Muscle of back (tissue), 13 donors: ENCODE measurements at places on chromosomes 5 and 9.

DNA sequence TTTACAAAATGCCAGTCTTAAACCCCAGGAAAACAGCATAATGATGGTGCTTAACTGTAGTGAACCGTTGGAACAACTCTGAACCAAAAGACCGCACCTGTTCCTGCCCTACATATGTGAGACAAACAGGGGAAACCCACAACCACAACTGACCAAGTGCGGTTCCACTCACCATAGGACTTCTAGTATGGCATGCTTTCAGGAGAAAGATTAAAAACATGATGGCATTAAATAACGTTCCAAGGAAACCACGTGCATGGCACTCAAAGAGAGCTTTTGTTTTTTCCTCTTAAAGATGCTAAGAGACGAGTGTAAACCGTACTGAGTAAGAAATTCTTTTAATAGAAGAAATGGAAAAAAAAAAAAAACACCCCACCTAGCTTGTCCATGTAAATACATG lies 119.8 kb downstream of the SSBP2 start:
- no peak for DNase-seq

GRCh38 chr9:90365666-90366065 lies 277.0 kb downstream of the DIRAS2 start:
- DNase-seq, result no peak

DNA sequence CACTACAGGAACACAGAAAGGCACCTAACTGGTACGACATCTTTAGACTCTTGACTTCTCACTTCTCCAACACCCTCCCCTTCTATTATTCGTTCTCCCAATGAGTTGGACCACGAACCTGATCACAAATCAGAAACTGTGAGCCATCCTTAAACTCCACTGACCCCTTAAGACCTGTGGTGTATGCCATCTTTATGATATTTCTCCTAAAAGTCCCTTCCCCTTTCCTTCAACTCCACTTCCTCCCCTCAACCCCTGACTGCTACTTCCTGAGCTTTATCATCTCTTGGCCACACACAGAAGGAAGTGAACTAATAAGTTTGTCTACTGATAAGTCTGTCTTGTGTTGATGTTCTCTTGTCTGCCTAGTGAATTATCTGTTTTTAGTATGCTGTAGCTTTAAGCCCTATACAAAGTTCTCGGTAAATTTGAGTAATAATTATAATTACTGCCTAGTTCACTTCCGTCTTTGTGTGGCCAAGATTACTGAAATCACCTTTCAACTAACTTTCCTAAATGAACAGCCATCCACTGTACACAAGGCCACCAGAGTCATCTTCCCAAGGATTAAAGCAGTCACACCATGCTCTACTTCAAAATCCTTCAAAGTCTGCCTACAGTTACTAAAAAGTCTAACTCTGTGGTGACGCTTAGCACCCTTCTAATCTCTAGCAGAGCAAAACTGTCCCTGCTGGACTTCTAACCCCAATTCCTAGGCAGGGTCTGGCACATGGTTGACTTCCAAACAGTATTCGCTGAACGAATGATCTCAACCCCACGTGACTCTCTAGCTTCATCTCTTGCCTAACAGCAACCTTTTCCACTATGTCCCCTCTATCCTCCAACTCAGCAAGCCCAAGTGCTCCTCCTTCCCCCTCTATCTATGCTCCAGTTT lies 23.2 kb downstream of the ELOVL7 start:
- no peak for DNase-seq

GRCh38 chr5:131587541-131587940 lies 47.5 kb downstream of the RAPGEF6 start:
- no peak for DNase-seq

- no peak for DNase-seq
These were observed 198.3 kb downstream of the FER start for GRCh38 chr5:108946008-108946407.

DNA sequence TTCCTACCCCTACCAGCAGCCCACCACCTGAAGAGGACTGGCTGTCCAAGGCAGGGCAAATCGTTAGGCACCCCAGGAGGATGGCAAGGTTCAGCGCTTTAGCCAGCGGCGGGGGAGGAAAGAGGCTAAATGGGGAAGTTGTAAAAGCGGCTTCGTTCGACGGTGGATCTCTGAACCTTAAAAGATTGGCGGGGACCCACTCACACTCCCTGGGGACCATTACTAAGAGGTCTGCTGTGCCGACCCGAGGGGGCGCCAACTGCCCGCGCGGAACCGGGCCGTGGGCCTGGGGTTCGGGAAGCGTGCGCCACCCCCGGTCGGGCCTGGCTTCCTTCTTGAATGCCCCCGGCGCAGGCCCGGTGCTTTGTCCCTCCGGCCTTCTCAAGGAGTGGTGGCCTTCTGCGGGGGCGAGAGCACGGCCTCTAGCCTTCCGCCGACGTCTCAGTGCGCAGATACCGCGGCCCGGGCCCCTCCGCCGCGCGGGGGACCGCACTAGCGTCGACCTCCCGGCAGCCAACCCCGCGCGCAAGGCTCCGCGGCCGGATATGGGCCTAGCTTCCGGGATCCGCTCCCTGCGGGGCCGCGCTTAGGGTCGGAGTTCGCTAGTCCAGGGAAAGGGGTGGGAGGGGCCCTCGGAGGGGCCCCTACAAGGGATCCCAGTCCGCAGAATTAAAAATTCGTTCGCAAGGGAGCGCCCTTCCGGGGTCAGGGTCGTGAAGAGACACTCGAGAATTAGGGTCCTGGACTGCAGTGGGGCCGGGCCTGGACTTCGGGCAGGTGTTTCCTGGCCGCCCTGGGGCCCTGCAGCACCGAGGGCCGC lies 10.5 kb downstream of the NR2F1-AS1 start:
- DNase-seq, result peak; percentile 49

- DNase-seq, result no peak
These were observed 12.1 kb downstream of the C9orf40 start for GRCh38 chr9:74940600-74940999.

- DNase-seq, result no peak
These were observed 819.1 kb upstream of the GRAMD2B start for GRCh38 chr5:125604104-125604503.

GRCh38 chr5:88769165-88769564 lies 113.8 kb downstream of the MEF2C start:
- peak; percentile 81 for DNase-seq

GRCh38 chr5:175745210-175745609 lies 87.3 kb downstream of the HRH2 start:
- no peak for DNase-seq

GRCh38 chr9:93120846-93121315 lies 13.2 kb downstream of the NINJ1 start:
- DNase-seq, result no peak

- no peak for DNase-seq
These were observed 6.7 kb downstream of the SLCO4C1 start for GRCh38 chr5:102289251-102289899.

DNA sequence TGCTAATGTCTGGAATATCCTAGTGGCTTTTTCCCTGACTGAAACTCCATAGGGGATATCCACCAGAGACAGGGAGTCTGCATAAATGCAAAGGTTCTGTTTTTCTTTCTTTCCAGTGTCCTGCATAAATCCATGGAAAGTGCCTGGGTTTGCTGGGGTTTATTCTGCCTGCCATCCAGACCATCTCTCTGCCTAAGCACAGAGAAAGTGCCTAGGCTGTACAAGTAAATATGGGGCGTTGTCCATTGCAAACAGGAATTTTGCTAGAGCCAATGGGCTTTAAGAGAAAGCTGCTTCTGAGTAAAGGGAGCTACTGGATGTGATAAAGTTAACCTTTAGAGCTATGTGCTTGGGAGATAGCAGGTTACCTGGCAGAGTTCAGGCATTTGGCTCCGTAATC lies 407.5 kb downstream of the AGTPBP1 start:
- no peak for DNase-seq

GRCh38 chr5:28281351-28281750 lies 1243.0 kb upstream of the CDH9 start:
- DNase-seq, result peak; percentile 69

GRCh38 chr5:83368319-83368718 lies 103.2 kb upstream of the VCAN start:
- no peak for DNase-seq

DNA sequence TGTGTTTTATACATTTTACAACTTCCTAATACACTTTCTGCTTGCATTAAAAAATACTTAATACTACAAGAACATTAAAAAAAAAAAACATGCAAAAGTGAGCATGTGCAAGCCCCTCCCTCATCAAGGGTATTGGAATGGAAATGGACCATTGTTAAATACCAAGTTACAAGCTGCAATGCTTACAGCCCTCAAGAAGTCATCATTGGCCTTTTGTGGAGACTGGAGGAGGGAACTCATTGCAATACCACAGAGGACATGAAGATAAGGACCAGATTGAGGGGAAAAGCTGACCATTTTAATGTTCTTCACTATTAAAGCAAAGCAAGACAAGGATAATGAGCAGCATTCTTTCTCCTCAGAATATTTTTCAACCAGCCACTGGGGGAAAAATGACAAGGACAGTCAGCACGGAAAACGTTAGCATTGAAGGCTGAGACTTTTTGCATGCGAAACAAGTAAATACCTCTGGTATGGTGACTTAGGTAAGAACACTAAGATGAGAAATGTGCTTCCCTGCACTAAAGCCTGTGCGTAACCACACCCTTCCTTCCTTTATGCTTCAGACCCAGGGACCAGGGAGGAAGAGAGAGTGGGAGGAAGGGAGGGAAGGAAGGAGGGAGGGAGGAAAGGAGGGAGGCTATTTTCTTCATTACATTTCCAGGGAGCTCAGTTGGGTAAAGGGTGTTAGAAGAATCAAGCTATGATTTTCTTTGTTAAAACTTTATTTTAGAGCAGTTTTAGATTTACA lies 141.1 kb upstream of the RAPGEF1 start:
- DNase-seq, result no peak

- DNase-seq, result no peak
These were observed 20.2 kb downstream of the TRIM7 start for GRCh38 chr5:181184845-181185216.

- no peak for DNase-seq
These were observed 65.3 kb downstream of the CDO1 start for GRCh38 chr5:115751176-115751575.

- DNase-seq, result no peak
These were observed 67.1 kb upstream of the UNC5A start for GRCh38 chr5:176743136-176743861.

- no peak for DNase-seq
These were observed 75.8 kb upstream of the PCAT7 start for GRCh38 chr9:94478755-94479730.

DNA sequence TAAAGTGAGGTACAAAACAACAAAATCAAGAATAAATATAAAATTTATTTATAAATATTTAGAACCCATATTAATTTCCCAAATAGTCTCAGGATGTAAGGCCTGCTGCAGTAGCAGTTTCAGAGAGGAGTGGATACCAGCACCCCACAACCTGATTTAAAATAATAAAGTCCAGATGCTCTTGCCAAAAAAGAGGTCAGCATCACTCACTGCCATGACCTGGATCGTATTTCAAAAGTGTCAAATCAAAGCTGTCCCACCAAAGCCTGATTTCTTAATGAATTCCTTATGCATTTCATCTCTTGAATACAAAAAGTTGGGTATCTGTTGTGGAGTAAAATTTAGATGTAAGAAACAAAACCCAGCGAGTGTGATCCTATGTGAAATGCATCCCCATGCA lies 58.0 kb upstream of the ROR2 start:
- DNase-seq, result no peak

DNA sequence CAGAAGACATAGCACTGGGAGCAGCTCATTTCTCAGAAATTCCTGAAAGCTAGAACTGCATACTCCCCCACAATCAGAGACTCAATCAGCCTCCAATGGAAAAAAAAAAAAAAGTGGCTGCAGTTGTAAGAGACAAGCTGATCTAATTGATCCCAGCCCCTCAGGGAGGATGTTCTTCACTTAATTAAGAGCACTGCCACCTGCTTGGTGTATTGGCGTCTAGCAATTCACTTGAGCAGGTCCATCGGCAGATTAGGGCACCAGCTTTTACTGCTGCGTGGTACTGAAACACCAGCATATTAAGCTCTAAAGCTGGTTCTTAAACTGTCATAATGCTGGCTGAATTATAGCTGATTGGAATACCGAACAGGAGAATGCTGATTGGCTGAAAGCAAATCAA lies 1890.1 kb upstream of the WWC1 start:
- DNase-seq, result no peak

GRCh38 chr5:107426872-107427271 lies 243.9 kb downstream of the EFNA5 start:
- no peak for DNase-seq

DNA sequence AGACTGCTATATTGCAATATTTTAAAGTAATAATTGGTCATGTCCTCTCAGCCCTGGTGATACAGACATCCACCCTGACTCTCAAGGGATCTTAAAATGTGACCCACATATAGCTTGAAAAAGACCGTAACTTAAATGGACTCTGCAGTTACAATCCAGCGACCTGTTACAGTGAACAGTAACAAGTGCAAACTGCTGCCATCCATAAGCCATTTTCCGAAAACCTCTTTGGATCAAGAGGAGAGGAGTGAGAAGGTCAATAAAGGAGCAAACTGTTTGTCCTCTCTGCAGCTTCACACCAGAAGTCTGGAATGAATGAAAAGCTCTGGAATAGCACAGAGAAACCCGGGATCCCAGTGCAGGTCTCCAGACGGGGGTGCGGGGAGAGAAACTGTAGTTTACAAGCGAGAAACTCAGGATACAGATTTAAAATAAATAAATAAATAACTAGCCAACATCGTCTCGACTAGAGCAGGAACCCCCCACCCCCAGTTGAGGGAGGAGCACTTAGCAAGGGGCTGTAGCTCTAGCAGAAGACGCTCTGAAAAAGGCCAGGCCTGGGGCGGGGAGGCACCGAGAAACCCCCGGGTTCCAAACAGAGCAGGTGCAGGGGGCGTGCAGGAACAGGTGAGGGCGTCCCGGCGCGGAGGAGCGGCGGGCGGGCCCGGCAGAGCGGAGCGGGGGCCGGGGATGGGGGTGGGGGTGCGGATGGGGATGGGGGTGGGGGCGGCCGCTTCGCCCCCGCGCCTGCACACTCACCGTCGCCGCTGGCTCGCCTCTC lies 572 bp downstream of the ZDHHC21 start:
- peak; percentile 80 for DNase-seq

DNA sequence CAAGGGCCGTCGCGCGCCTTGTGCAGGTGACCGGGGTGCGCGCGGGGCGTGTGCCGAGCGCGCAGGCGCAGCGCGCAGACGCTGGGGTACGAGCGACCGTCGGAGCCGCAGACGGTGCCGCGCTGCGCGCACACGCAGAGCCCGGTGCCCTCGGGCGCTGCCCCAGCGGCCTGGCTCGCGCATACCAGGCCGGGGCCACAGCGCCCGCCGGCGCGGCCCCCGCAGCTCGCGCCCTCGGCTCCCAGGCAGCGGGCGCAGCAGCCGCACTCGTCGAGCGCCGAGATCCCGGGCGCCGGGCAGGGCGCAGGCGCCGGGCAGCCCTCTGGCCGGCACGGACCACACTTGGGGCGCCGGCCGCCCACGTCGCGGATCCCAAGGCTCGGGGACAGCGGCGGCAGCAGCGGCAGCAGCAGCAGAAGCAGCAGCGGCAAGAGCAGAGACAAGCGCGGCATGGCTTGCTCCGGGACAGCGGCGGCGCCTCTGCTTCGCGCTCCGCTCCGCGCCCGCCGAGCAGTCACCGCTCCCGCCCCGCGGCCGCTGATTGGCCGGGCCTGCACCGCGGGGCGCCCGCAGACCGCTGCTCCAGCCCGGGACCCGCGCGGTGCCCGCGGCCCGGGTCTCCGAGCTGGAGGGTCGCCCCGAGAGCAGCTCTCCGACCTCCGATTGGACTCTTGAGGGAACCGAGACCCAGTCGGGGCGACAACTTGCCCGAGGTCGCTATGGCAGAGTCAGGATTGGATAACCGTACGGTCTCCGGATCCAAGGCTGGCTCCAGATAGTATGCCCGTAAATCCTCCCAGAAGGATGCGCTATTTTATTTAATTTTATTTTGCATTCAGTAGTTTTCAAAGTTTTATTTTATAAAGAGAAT lies at the start of gene IGFBPL1:
IGFBPL1 (minus strand) TSS at position 482 of the 871 bp plus-strand sequence; CDS start at position 452, 30 bp downstream.
- DNase-seq, result no peak
